Fibroblast of lung (primary cell): ENCODE measurements at places on chromosomes 11 and 22. TPM values are rescaled to one million over a fixed set of nuclear protein-coding genes. Genes with fewer than 3 reads are reported as not detected.
A peak's percentile ranks its signal among the peaks of the same experiment; 100 is the strongest.

DNA sequence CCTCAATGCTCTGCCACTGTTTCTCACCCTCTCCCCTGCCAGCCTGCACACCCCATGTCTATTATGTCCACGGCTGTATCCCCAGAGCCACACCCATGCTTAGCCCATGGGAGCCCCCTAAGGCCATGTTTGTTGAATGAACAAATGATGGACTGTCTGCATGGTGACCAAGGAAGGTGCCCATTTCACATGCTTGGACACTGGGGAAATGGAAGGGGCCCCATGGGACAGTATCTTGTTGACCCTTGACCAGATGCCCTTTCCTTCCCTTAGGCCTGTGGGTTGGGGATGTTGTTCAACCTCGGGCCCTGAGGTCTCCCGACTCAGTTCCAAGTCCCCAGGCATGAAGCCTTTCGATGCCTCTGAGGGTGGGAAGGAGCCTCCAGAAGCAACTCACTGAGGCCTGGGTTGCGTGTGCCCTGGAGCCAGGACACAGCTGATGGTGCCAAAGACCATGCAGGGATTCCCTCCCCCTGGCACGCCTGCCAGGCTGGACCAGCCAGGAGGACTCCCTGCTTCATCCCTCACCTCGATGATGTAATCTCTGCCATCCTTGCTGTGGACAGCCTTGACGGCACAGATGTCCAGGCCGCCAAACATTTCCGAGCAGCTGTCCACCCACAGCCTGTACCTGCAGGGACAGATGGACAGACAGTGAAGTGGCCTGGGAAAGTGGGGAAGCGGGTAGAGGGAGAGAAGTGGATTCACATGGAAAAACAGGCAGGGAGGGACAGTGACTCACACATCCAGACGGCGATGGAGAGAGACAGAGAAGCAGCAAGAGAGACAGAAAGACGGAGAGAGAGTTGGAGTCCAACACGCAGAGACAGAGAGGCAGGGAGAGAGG lies 58.9 kb downstream of the FBXO7 start:
- H3K27ac ChIP-seq, result peak overlapping the region; percentile 43
- no peak overlapping the region for H3K4me3 ChIP-seq
- H3K36me3 ChIP-seq, result no peaks in the 10 kb centered on the region
- H3K4me1 ChIP-seq, result peaks cover 28% of the 10 kb centered on the region

DNA sequence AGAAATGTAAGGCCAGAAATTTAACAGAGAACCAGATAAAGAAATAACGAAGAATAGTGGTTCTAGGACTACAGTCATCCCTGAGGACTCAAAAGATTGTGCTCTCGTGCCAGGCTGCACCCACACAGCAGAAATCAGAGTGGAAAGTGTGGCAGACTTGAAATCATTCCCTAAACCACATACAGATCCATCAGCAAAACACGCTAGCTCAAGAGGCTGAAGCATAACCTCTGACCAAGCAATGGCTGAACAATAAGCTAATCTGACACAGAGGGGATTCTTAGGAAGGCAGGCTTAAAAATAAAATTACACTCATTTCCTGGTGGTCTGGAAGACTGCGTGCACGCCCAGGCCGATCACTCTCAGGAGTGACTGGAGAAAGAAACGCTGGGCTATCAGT lies 19.0 kb downstream of the NCF4 start:
- no peak overlapping the region for H3K4me3 ChIP-seq
- H3K27me3 ChIP-seq, result peaks cover 3% of the 10 kb centered on the region
- H3K36me3 ChIP-seq, result no peaks in the 10 kb centered on the region
- no peak for DNase-seq
- H3K27ac ChIP-seq, result no peak overlapping the region
- H3K4me1 ChIP-seq, result no peaks in the 10 kb centered on the region

DNA sequence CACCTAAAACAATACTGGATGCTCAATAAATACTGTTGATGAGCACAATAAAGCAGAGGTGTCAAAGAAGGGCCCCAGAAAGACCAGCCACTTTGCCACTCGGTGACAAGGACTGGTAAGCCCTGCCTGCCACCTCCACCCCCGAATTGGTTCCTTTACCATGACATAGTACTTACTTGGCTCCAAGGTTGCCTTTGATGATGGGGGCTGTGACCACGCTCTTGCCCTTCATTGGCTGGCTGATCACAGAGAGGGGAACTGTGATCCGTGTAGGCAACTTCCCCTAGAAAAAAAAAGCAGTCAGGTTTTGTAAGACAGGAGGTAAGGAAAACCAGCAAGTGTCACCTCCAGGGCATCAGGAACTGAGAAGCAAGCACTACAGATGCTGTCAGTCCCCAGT lies 29.7 kb downstream of the NFRKB start:
- no peaks in the 10 kb centered on the region for H3K27me3 ChIP-seq
- DNase-seq, result no peak
- peaks cover 23% of the 10 kb centered on the region for H3K36me3 ChIP-seq

Gene ASPHD2
- 1.5 and 1.7 TPM in 2 replicates for total RNA-seq

- H3K36me3 ChIP-seq, result no peaks in the 10 kb centered on the region
- no peaks in the 10 kb centered on the region for H3K27me3 ChIP-seq
- no peak for DNase-seq
- H3K4me1 ChIP-seq, result no peaks in the 10 kb centered on the region
These were observed 73.5 kb upstream of the CADM1 start for GRCh38 chr11:115577701-115578100.

GRCh38 chr22:33329398-33329797 lies 271.2 kb upstream of the SYN3 start:
- no peak overlapping the region for H3K27ac ChIP-seq
- DNase-seq, result no peak
- H3K36me3 ChIP-seq, result no peaks in the 10 kb centered on the region
- H3K4me1 ChIP-seq, result no peaks in the 10 kb centered on the region
- H3K27me3 ChIP-seq, result no peaks in the 10 kb centered on the region

- H3K27me3 ChIP-seq, result peaks cover 5% of the 10 kb centered on the region
- no peaks in the 10 kb centered on the region for H3K4me1 ChIP-seq
- H3K36me3 ChIP-seq, result no peaks in the 10 kb centered on the region
- DNase-seq, result no peak
These were observed 72.7 kb upstream of the RTL6 start for GRCh38 chr22:44570476-44571445.

GRCh38 chr11:123159183-123159857 lies 35.7 kb downstream of the CLMP start:
- H3K27ac ChIP-seq, result no peak overlapping the region
- H3K4me3 ChIP-seq, result no peak overlapping the region
- peak; percentile 34 for DNase-seq
- H3K36me3 ChIP-seq, result peaks cover 1% of the 10 kb centered on the region

Gene PNPLA3
- total RNA-seq, result 3.6 and 12.6 TPM in 2 replicates
